ENCODE measurements at places on chromosomes 1 and 21. TPM values are rescaled to one million over a fixed set of nuclear protein-coding genes. Genes with fewer than 3 reads are reported as not detected.

The PLA2G2F gene
- total RNA-seq, result not detected

The ACTN2 gene
- total RNA-seq, result 0.21 TPM

The C1QC gene
- not detected for total RNA-seq

The EPHA8 gene
- not detected for total RNA-seq

The ZNF669 gene
- total RNA-seq, result 8.7 TPM

The TINAGL1 gene
- total RNA-seq, result not detected

The FCRLB gene
- total RNA-seq, result not detected

The MYOG gene
- not detected for total RNA-seq

The ETNK2 gene
- 0.37 TPM for total RNA-seq

The ENTREP3 gene
- 42.5 TPM for total RNA-seq

GRCh38 chr21:15826147-15826780 lies 96.5 kb downstream of the USP25 start:
- peak; percentile 10 for DNase-seq

DNA sequence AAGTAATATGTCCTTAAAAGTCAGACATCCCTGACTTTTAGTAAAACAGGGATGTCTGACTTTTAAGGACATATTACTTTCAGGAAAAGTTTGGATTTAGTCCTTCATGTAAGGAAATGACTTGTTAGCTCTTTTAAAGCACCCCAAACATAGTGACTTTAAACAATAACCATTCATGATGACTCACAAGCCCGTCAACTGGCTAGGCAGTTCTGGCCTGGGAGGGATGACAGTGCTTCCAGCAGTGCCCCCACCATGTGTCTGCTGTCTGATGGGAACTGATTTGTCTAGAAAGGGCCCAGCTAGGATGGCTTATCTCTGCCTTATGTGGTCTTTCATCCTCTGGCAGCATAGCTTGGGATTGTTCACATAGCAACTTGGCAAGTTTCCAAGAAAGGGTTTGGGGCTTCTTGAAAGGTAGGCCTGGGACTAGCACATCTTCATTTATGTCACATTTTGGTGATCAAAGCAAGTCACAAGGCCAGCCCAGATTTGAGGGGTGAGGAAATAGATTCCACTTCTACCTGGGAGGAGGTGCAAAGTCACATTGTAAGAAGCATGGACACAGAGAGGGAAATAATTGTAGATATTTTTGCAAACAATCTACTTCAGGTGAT lies 143.5 kb downstream of the C1orf94 start:
- DNase-seq, result no peak

GRCh38 chr1:209870151-209870831 lies 42.5 kb downstream of the UTP25 start:
- no peak for DNase-seq

GRCh38 chr21:37805266-37805665 lies 111.0 kb downstream of the KCNJ6 start:
- no peak for DNase-seq
